Breast epithelium (tissue), 4 donors: ENCODE measurements at places on chromosomes 6 and 20. TPM values are rescaled to one million over a fixed set of nuclear protein-coding genes. Genes with fewer than 3 reads are reported as not detected.

PTK6 gene
- total RNA-seq, result 2.3 TPM

FAM209B gene
- total RNA-seq, result not detected

PRSS35 gene
- total RNA-seq, result not detected

DNA sequence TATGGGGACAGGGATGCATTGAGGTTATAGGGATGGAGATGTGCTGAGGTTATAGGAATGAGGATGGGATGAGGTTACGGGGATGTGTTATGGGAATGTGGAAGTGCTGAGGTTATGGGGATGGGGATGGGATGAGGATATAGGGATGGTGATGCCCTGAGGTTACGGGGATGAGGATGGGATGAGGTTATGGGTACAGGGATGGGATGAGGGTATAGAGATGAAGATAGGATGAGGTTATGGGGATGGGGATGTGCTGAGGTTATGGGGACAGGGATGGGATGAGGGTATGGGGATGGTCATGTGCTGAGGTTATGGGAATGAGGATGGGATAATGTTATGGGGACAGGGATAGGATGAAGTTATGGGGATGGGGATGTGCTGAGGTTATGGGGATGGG, 542.8 kb downstream of the CDH26 start:
- DNase-seq, result no peak

GRCh38 chr6:121767211-121767610, 331.8 kb downstream of the GJA1 start:
- no peak for DNase-seq

GRCh38 chr6:146546443-146547043, 2.9 kb downstream of the RAB32 start:
- no peak for DNase-seq

- no peak for DNase-seq
Measured at GRCh38 chr6:168838037-168838399, 397.0 kb downstream of the SMOC2 start.

DNA sequence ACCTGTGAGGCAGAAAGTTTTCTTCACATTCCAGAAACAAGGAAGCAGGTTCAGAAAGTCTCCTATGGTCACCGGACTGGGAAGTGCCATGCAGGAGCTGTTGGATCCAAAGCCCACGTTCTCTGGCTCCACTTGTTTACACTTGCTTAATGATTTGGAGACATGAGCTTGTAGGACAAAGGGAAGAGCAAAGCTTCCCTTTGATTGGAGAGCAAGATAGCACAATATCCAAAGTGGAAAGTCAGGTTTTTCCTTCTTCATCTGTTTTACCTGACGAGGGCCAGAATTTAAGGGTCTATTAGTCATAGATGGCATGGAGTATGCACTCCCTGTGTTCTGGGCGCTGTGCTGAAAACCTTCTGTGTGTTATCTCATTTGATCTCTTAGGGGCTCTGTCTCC, 81.2 kb downstream of the PDE7B start:
- DNase-seq, result no peak

- DNase-seq, result no peak
Measured at GRCh38 chr6:165031502-165031901, 277.9 kb downstream of the C6orf118 start.

DNA sequence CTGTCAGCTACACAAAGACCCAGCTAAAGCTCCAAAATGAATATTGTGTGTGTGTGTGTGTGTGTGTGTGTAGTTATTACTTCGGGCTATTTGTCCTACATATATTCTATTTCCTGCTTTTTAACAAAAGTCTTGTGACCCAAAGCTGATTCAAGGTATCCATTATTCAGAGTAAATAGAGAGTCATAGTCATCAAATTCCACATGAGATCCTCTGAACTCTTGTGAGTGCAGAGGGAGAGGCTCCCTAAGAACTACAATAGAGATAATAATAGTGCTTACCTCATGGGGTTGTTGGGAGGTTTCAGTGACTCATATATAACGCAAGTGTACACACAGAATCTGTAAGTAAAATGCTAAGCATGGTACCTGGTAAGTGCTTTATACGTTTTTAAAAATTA, 95.6 kb upstream of the SHLD1 start:
- DNase-seq, result no peak
